ENCODE measurements at places on chromosomes 11 and 22. TPM values are rescaled to one million over a fixed set of nuclear protein-coding genes. Genes with fewer than 3 reads are reported as not detected.

The CTSC gene
- total RNA-seq = 64.5 TPM

The TTLL12 gene
- 17.5 TPM for total RNA-seq

- peaks cover 8% of the 10 kb centered on the region for H3K36me3 ChIP-seq
- no peak overlapping the region for H3K4me3 ChIP-seq
- DNase-seq = no peak
- H3K4me1 ChIP-seq = peaks cover 7% of the 10 kb centered on the region
- H3K27me3 ChIP-seq = no peaks in the 10 kb centered on the region
Observed at GRCh38 chr22:47002692-47003091, 240.2 kb downstream of the TBC1D22A start.

DNA sequence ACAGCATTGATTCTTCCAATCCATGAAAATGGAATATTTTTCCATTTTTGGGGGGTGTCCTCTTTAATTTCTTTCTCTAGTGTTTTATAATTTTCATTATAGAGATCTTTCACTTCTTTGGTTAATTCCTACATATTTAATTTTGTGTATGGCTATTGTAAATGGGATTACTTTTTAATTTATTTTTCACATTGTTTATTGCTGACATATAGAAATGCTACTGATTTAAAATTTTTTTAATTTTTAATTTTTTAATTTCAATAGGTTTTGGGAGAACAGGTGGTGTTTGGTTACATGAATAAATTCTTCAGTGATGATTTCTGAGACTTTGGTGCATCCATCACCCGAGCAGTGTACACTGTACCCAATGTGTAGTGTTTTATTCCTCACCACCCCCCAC is 26.6 kb upstream of the OOSP4B start:
- H3K27me3 ChIP-seq = no peaks in the 10 kb centered on the region
- H3K36me3 ChIP-seq = no peaks in the 10 kb centered on the region
- H3K4me3 ChIP-seq = no peak overlapping the region
- H3K27ac ChIP-seq = no peak overlapping the region
- DNase-seq = no peak
- H3K4me1 ChIP-seq = no peaks in the 10 kb centered on the region

- H3K27ac ChIP-seq = no peak overlapping the region
- no peak for DNase-seq
- no peaks in the 10 kb centered on the region for H3K36me3 ChIP-seq
Observed at GRCh38 chr11:115745066-115745465, 240.9 kb upstream of the CADM1 start.

DNA sequence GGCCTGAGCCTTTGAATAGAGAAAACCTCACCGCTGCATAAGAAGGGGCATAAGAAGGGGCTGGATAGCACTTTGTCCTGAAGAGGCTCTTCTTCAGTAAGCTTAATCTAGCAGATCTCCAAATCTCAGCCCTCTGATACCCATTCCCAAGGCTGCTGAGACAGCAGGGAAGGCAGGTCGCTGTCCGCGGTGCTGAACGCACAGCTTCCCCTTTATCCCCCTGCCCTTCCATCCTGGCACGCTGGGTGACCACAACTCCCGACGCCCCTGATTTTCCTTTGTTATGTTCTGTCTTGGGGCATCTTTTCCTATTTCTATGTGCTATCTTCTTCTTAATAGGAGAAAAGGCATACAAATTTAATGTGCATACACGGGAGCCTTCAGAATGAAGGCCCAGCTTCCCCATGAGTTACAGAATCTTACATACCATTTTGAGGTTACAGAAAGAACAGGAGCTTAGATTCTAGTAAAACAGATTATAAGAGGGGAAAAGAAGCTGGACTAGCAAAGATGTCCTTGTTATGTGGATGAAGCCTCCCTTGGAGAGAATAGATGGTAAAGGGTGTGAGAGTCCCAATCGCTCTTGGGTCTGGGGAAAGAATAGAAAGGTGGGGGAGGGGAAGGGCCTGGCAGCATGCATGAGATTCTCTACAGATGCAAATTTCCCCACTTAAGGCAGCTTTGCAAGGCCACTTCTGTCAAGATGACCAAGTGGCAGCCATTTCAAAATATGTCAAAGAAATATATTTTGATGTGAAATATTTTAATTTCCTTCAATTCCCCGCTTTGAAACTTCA is 5.7 kb upstream of the SULT4A1 start:
- no peak for DNase-seq
- no peaks in the 10 kb centered on the region for H3K36me3 ChIP-seq

- no peaks in the 10 kb centered on the region for H3K36me3 ChIP-seq
Observed at GRCh38 chr11:134528453-134528852, 116.4 kb upstream of the B3GAT1 start.

DNA sequence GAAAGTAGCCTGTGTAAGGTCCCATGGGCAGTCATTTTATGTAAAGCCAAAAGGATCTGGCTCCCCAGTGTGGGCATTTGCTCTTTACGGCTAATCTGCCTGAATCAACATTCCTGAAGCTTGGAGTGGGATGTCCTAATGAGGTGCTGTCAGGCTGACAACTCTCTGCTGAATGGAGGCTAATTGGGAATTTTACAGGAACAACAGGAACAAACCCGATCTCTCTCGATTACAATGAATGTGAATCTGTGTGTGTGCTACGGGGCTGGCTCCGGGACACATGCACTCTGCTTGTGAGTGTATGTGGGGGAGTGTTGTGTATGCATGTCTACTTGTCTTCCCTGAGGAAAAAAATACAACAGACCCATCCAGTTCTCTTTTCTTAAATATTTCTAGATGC is 415.2 kb downstream of the TENM4 start:
- no peak overlapping the region for H3K4me3 ChIP-seq
- H3K27me3 ChIP-seq = no peaks in the 10 kb centered on the region
- H3K4me1 ChIP-seq = no peaks in the 10 kb centered on the region
- H3K36me3 ChIP-seq = no peaks in the 10 kb centered on the region
- DNase-seq = no peak

GRCh38 chr11:95764267-95764898 is 25.2 kb downstream of the FAM76B start:
- no peaks in the 10 kb centered on the region for H3K4me1 ChIP-seq
- no peak overlapping the region for H3K27ac ChIP-seq
- H3K27me3 ChIP-seq = no peaks in the 10 kb centered on the region
- no peak overlapping the region for H3K4me3 ChIP-seq
- no peaks in the 10 kb centered on the region for H3K36me3 ChIP-seq
- no peak for DNase-seq

GRCh38 chr11:17014833-17015626 is 816 bp upstream of the PLEKHA7 start:
- peaks cover 10% of the 10 kb centered on the region for H3K27me3 ChIP-seq
- H3K27ac ChIP-seq = no peak overlapping the region
- no peak for DNase-seq
- peak overlapping the region; percentile 68 for H3K4me3 ChIP-seq

Data from T-cell (primary cell).